ENCODE measurements at places on chromosomes 4 and X.

GRCh38 chrX:112946227-112946626 is 105.6 kb upstream of the AMOT start:
- no peak for DNase-seq

DNA sequence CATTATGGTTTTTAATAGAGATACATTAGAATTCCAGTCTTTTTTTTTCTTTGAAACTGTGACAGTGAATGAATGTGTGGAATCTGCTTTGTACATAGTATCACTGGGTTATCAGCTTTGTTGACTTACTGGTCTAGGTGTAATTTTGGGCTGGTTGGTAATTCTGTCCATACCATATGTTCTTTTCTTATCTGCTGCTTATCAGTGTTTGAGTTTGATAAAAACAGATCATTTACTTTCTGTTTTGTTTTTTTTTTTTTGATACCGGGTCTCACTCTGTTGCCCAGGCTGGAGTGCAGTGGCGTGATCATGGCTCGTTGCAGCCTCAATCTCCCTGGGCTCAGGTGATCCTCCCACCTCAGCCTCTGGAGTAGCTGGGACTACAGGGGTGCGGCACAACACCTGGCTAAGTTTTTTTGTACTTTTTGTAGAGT is 12.4 kb downstream of the WWC2 start:
- DNase-seq = no peak

DNA sequence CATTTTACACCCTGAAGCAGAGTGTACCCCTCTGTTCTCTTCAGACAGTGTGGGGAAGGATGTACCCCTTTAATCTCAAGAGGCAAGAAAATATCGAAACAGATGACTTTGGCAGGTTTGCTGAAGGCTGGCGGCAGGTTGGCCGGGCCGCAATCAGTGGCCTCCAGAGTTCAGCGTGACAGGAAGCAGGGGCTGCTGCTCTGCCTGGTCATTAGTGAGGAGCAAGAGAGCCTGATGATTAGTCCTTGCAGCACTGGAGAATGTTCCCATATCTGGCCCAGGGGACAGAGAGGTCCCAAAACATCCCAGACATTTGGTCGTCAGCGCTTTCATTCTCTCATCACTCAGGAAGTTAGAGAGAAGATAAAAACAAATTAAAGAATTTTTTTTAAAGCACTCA is 352.8 kb downstream of the SPRY1 start:
- DNase-seq = no peak

GRCh38 chr4:153529646-153530045 is 63.5 kb downstream of the TMEM131L start:
- DNase-seq = peak; percentile 35

GRCh38 chr4:150722908-150723362 is 141.0 kb downstream of the MAB21L2 start:
- no peak for DNase-seq

GRCh38 chrX:39788521-39788920 is 309.2 kb downstream of the BCOR start:
- no peak for DNase-seq

DNA sequence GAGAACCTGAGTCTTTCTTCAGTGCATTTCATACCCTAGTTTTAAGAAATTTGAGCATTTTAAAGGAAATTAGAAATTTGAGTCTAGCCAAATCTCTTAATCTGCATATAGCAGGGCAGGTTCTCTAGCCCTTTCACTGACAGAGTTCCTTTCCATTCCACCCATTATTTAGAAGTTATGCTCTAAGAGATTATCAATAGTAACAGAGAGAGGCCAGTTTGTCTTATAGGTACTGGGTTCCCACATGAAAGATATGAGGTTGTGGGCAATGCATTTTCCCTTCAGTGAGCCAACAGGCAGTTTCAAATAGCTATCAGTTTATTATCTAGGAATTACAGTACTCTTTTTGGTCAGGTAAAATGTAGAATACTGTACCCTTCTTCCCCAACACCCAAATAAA is 7.3 kb upstream of the GALNT7 start:
- no peak for DNase-seq

- no peak for DNase-seq
Measured at GRCh38 chr4:93710101-93710846, 118.3 kb upstream of the ATOH1 start.

DNA sequence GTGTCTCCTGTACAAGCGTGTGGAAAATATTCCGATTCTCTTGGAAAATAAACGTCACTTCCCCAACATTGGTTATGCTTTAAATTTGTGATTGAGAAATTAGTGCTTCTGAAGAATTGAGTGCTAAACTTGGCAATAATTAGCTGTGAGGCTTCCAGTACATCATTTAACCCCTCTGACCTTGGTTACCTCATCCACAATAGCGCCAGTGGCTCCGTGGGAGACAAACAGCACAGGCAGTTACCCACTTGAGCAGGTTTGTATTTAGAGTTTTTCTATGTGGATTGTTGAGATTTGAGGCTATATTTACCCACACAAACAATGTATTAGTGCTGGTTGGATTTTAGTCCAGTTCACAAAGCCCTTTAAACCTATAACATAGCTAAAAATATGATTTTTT is 476.5 kb downstream of the NKX6-1 start:
- DNase-seq = no peak

DNA sequence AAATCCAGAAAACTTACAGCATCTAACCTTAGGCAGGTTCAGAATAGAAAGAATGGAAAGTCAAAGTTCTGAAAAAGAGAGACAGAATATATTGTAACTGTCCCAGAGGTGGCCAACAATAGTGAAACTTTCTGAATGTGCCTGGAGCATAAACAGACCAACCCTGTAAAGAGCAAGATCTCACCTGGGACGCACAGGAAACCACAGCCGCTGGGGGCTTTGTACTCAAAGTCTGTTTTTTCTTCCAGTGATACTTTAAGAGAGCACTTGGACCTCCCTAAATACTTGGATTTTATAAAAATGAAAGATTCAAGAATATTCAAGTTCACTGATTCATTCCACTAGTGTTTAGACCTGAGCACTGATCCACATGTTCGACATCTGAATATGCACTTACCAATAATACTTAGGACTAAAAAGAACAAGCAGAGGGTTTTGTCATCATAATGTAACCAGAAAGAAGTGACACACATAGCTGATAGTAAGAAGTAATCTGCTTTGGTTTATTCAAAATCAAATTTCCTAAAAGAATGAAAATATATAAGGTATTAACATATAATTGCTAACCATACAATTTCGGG is 35.3 kb downstream of the ARAP2 start:
- no peak for DNase-seq

DNA sequence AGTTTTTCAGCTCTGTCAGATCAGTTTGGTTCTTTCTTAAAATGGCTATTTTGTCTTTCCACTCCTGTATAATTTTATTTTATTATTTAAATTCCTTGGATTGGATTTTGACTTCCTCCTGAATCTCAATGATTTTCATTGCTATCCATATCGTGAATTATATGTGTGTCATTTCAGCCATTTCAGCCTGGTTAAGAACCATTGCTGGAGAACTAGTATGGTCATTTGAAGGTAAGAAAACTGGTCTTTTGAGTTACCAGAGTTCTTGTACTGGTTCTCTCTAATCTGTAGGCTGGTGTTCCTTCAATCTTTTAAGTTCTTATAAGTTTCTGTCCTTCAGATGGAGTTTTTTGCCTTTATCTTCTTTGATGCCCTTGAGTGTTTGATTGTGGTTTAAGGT is 815.5 kb downstream of the KLHL13 start:
- no peak for DNase-seq

- no peak for DNase-seq
Measured at GRCh38 chr4:64068096-64068495, 341.2 kb downstream of the TECRL start.
